Stimulated activated CD8-positive, alpha-beta memory T cell treated with anti-CD3 and anti-CD28 coated beads, Interleukin-2, amount 100 ng/mL, for 48 hours (primary cell): ENCODE measurements at places on chromosomes 2 and 18.

DNA sequence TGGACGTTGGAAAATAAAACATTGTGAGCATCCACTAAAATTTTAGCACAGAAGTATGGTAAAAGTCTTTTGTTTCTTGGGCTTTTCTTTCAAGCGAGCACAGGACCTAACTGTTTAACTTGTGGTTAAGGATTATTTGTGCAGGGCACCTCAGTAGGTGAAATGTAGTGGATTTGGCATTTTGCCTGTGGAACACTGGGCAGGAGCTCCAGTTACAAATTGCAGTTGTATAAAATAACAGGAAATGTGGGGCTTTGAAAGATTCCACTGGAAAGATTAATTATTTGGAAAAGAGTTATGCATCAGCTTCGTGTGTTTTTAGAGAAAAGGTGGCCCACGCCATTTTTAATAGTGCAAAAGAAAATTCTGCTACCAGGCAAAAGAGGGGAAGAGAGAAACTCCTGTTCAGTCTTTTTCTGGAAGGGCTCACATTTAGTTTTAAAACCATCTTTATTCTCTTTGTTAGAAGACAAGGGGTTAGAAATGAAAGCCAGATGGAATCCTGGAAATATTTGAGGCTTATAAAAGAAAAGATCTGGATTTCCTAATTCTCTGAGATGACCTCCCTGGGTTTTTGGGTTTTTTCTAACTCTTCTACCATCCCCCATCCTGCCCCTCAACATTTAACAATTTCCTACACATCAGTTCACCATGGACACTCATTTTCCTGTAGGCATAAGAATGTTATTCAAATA lies 144.3 kb upstream of the SERTAD2 start:
- DNase-seq, result no peak

GRCh38 chr18:58557008-58557435 lies 71.9 kb downstream of the ALPK2 start:
- DNase-seq, result no peak

DNA sequence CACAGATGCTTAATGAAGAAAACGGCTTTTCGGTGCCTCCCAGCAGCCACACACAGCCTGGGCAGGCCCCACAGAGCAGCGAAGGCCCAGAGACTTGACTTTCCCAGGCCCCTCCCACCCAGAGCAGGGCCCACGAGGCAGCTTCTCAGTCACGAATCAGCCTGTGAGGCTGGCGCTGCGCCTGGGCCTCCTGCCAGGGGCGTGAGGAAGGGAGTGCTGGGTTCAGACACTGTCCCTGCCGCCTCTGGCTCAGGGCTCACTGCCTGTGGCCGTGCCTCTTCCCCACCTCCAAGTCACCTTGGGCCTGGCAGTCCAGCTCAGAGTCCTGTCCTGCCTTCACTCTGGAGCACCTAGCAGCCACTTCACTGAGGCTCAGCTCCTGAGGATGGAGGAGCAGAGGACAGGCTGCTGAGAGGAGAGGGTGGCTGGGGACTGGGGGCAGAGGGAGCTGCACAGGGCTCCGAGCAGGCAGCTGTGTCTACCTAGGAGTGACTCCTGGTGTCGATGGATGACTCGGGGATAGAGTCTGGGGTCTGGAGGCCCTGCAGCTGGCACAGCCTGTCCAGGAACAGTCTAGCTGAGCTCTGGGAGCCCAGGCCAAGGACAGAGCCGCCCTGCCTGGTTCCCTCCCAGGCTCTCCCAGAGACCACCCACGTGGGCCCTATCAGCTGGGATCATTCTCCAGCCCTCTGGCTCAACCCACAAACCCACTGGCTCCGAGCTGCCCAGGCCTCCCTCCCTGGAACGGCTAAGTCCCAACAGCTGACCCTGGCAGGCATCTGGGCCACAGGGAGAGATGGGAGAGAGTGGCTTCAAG lies 36.4 kb upstream of the FOSL2 start:
- no peak for DNase-seq

GRCh38 chr2:53021292-53021691 lies 746.3 kb upstream of the CHAC2 start:
- DNase-seq, result no peak

DNA sequence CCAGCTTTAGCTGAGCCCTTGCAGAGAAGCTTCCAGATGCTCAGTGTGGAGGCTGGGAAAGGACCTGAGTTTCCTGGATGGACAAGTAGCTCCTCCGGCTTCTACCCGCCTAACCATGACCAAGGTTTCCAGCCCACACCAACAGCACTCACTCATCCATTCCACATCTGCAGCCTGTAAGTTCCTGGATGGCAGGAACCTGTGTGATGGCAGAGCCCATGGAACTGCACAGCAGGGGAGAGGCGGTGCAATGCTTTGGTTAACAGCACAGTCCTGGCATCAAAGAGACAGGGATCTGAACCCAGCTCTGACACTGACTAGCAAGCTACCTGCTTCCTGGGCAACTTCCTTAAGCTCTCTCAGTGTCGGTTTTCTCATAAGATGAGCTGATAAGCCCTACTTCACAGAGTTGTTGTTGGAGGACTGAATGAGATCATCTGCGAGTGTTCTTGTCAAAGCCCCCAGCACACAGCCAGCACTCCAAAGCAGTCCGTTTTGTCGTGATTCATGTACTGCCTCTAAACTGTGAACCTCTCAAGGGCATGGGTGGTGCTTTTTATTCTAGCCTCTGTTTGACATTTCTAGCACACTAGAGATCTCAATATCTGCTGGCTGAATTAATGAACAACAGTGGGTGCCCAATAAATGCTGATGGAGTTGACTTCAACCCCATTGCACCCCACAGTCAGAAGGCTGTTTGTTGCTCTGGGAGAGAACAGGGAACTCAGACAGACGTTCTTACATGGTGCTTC lies 41.6 kb upstream of the OTOF start:
- no peak for DNase-seq

DNA sequence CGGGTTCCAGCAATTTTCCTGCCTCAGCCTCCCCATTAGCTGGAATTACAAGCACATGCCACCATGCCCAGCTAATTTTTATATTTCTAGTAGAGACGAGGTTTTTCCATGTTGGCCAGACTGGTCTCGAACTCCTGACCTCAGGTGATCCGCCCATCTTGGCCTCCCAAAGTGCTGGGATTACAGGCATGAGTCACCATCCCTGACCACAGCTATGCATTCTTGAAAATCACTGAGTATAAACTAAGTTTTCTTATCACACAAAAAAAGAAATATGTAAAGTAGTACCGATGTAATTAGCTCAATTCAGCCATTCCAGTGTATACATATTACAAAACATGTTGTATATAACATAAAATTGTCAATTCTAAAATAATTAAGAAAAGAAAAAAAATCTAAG lies 232.7 kb downstream of the MBD2 start:
- no peak for DNase-seq

DNA sequence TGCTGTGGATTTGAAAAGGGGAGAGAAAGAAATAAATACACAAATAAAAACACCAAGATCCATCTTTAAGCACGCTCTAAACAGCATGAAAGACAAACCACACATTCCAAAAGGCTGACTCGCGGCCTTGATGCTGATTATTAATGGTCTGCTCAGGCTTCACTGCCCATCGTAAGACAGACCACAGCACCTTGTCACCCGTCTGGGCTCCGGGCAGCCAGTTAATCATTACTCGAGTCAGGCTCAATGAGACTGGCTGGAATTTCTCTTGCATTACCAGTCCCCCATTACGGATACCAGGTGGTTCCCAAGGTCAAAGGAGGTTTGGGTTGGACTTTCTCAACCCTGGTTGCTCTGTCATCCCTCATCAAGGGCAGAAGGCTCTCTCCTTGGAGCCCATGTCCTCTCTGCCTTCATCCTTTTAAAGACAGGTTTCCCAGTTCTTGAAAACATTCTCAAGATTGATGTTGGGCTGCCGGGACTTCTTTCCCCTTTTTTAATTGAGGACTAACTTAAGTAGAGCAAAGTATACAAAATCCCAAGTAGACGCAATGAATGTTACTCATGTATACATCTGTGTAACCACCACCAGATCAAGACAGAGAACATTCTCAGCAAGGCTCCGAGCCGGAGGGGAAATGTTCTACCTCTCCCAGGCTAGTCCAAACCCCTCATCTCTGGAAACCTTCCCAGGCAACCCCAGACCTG lies 8.1 kb downstream of the SMAD7 start:
- no peak for DNase-seq
